ENCODE measurements at places on chromosomes 1 and 21.
A peak's percentile ranks its signal among the peaks of the same experiment; 100 is the strongest.

- DNase-seq, result no peak
Observed at GRCh38 chr1:30358500-30358899, 364.9 kb downstream of the MATN1 start.

GRCh38 chr1:238099871-238100270, 209.1 kb upstream of the ZP4 start:
- DNase-seq, result no peak

GRCh38 chr21:35428489-35428888, 379.4 kb upstream of the RUNX1 start:
- no peak for DNase-seq

DNA sequence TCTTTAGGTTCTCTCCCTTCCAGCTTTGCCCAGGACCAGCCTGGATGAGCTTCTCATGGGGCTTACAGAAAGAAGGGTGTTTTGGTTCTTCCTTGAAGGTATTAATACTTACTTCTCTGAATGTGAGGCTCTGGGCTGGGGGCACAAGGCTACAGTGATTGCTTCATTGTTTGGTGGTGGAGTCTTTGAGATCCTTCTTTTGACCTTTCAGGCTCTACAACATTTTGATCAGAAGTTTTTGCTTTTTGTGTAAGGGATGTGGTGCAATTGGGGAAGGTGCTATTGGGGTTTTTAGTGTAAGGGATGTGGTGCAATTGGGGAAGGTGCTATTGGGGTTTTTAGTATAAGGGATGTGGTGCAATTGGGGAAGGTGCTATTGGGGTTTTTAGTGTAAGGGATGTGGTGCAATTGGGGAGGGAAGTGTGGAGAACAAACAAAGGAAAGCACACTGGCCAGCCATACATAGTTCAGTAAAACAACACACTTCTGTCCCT, 103.6 kb upstream of the IVNS1ABP start:
- no peak for DNase-seq

DNA sequence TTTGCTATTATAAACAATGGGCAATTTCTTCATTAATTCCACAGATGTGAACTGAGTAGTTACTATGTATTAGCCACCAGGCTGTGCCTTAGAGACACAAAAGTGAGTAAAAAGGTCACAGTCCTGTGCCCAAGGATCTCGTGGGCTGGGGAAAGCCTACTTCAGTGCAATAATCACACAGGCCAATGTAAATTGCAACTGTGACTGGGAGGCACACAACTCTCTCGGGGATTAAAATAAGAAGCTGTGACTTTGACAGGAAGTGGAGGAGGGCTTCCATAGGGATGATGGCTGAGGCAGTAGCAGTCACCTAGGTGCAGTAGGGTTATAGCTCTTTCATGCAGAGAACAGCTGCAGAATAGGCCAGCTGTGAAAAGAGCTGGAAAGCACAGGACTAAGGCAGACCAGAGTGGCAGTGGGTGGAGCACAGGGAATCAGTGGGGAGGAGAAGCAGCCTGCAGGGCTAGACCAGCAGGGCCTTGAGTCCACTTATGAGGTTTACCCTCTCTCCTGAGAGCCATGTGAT, 121.9 kb downstream of the MAB21L3 start:
- no peak for DNase-seq

GRCh38 chr1:109910123-109910962, at the start of gene CSF1:
CSF1 (plus strand) TSS chr1:109910849; CDS start chr1:109911024, 175 bp downstream.
- peak; percentile 59 for DNase-seq

GRCh38 chr1:107682467-107682866, 282.5 kb downstream of the VAV3 start:
- peak; percentile 23 for DNase-seq

DNA sequence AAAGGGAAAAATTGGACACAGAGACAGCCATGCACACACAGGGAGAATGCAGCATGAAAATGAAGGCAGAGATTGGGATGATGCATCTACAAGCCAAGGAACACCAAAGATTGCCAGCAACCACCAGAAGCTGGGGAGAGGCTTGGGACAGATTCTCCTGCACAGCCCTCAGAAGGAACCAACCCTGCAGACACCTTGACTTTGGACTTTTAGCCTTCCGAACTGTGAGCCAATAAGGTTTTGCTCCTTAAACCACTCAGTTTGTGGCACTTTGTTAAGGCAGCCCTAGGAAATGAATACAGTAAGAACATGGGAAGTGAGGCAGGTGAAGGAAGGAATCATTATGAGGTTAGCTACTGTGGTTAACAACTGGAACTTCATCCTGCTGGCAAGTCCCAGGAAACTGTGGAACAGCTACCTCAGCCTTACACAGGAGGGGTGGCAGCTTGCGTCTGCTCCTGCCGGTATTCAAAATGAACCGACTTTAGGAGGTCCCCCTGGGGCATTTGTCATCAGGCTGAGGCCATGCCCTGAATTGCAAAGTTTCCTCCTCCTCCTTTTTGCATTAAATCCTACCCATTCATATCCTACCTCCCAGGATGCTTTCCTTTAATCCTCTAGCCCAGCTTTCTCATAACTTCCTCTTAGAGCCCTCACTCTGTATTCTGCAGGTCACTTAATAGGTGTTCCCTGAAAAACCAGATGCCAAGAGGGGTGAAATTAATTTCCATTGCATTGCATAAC, 15.4 kb downstream of the CD247 start:
- no peak for DNase-seq

DNA sequence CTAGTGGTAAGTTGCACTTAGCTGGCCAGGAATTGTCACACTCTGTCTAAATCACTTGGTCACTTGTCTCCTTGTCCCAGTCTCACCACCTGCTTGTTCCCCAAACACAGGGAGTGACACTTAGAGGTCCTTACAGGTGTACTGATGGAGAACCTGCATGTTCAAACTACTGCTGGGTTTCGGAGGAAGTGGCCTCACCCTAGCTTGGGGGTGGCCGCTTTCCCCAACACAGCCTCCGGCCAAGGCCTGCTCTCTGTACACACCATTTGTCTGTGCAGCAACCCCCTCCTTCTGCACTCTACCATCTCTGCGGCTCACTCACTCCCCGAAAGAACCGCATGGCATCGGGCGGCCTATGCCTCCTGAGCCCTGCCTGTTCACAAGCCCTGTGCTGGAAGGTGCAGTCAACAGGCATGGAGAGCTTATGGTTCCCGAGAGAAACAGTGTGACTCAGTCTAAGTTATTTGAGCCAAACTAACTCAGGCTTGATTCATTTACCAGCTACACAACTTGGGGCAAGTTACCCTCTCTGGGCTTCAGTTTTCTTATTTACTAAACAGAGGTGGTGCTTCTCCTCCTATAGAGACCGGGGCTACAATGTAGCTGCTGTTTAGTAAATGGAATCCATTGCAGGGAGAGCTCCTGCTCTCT, 10.5 kb upstream of the SPRR4 start:
- no peak for DNase-seq

- DNase-seq, result no peak
Observed at GRCh38 chr1:53681351-53681976, 57.5 kb downstream of the GLIS1 start.

GRCh38 chr1:65066766-65067490, 81.1 kb upstream of the AK4 start:
- DNase-seq, result peak; percentile 40

- DNase-seq, result no peak
Observed at GRCh38 chr1:32028746-32029145, 15.1 kb downstream of the KHDRBS1 start.

DNA sequence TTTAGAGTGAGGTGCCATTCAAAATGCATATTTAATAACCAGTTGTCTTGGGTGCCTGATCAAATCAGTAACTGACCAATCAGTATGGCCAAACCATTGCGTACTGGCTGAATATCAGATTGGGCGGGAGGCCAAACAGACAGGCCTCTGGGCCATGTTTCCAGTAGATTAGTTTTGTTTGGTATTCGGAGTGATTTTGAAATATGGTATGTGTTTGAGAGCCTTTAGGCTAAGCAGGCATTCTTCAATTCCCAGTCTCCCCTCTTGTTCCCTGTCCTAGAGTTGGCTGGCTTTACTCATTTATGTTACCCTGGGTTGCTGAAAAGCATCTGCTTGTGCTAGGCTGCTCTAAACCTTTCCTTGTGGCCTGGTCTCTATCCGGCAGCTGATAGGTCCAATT, 80.1 kb downstream of the BACH1 start:
- DNase-seq, result peak; percentile 36

- DNase-seq, result no peak
Observed at GRCh38 chr1:224897529-224898327, 31.7 kb upstream of the DNAH14 start.

DNA sequence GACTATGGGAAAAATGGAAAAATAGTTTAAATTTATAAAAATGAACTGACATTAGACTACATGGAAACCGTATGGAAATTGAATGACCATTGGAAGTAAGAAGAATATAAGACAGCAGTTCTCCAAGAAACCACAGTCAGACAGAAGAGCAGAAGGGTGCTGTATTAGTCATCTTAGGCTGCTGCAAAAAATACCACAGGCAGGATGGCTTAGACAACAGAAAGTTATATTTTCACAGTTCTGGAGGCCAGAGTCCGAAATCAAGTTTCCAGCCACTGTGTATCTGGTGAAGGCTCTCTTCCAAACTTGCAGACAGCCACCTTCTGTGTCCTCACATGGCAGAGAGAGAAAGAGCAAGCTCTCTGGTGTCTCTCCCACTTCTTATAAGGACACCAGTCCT, 175.2 kb downstream of the DSCAM start:
- no peak for DNase-seq

DNA sequence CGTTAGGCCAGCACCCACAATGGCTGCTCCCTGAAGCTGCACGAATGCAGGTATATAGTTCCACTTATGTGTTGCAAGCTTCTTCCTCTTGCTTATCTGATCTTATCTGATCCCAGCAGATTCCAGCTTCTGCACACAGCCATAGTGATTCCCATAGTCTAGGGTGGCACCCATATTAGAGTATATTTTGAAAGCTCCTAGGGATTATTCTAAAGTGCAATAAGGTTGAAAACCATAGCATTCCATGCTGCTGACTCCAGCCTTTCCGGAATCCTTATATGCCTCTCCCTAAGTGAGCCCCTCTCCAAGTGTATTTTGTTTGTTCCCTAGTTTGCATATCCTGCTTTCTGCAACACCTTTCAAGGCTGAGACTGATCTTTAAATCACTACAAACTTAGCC, 432.0 kb downstream of the SETD4 start:
- peak; percentile 24 for DNase-seq

DNA sequence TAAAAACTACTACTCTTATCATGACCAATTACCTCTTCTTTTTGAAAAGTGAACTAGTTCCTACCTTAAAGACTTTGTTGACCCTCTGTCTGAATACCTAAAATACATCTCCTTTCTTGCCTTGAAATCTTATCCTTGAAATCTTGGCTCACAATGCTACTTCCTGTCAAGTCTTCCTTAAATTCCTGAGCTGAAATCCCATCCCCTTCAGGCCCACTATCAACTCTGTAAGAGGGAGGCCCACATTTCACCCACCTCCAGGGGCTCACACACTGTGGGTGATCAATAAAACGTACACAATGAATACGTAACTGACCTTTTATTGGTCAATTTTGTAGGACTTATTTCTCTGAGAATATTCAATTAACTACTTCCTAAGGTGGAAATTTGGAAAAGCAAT, 88.0 kb downstream of the APP start:
- DNase-seq, result no peak

- DNase-seq, result no peak
Observed at GRCh38 chr1:16441282-16441665, 750 bp downstream of the NECAP2 start.

DNA sequence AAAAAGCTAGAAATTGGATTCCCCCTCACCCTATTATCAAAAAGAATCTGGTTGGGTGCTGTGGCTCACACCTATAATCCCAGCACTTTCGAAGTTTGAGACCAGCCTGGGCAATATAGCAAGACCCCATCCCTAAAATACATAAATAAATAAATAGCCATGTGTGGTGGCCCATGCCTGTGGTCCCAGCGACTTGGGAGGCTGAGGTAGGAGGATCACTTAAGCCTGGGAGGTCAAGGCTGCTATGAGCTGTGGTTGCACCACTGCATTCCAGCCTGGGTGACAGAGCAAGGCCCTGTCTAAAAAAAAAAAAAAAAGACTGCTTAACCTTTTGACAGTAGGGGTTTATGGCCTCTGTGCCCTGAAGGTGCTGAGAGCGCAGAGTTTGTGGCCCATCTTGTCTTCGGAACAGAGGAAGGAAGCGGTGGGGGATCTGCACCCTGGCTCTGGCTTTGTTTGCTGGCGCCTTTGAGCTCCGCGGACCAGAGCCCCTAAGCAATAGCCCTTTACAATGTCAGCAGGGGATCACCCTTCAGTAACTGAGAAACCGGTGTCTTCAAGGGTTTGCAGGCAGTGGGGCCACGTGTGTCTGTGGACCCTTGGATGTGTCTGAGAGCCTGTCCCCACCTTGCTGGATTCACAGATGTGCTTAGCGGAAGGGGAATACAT, 22.1 kb downstream of the SLC2A7 start:
- DNase-seq, result no peak

- no peak for DNase-seq
Observed at GRCh38 chr1:154913273-154913672, 23.2 kb downstream of the PMVK start.

DNA sequence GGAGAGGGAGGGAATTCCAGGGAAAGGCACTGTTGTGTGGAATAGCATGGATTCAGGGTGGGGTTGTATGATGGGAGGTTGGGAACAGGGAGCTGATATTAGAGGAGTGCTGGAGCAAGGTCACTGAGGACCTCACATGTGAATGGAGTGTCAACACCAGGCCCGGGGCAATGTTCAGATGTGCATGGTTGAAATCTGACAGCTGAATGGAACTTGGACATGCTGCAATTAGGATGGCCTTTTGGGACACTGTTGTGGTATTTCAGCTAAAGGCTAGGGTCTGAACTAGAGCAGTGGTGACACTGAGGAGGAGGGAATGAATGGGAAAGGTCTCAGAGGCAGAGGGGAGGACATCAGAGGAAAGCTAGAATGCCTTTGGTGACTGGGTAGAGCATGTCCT, 25.0 kb downstream of the ZSCAN20 start:
- no peak for DNase-seq

DNA sequence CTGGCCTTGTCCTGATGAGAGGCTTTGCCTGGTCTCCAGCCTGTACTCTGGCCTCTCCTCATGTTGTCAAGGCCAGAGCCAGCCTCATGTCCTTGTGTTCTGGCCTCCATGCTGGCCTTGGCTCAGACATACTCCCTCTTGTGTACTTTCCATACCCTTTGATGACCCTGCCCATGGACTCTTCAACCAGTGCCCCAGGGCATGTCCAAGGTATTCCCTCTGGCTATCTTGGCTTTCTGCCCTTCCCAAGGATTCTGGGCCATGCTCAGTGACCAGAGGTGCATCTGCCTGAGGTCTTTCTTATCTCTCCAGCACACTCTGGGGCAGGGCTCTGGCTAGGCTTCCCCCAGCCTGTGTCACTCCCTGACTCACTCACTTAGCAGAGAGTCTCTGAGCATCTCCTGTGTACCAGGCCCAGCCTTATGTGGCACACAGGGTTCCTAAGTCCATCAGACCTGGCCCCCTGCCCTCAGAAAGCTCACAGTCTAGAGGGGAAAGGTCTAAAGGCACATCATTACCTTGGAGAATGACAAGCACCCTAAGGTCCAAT, 141.4 kb upstream of the GRIK3 start:
- no peak for DNase-seq

DNA sequence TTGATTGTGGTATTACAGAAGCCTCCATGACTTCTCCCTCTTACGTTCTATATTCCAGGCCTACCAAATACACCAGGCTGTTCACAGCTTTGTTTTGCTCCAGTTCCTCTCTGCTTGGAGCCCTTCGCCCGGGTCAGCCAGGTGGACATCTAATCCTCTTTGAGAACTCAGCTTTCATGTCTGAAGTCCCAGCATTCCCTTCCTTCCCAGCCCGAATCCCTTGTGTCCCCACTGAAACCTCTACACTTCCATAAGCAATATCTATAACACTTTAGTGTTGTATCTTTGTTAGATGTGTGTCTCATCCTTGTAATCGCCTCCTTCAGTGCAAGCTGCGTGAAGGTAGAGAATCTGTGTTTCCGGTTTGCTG, 1.9 kb downstream of the RNF11 start:
- no peak for DNase-seq

Measured in NCI-H226 (cell line).